ENCODE measurements at places on chromosomes 2 and 18.

GRCh38 chr2:128282976-128283810 is 35.5 kb downstream of the HS6ST1 start:
- no peak for DNase-seq

DNA sequence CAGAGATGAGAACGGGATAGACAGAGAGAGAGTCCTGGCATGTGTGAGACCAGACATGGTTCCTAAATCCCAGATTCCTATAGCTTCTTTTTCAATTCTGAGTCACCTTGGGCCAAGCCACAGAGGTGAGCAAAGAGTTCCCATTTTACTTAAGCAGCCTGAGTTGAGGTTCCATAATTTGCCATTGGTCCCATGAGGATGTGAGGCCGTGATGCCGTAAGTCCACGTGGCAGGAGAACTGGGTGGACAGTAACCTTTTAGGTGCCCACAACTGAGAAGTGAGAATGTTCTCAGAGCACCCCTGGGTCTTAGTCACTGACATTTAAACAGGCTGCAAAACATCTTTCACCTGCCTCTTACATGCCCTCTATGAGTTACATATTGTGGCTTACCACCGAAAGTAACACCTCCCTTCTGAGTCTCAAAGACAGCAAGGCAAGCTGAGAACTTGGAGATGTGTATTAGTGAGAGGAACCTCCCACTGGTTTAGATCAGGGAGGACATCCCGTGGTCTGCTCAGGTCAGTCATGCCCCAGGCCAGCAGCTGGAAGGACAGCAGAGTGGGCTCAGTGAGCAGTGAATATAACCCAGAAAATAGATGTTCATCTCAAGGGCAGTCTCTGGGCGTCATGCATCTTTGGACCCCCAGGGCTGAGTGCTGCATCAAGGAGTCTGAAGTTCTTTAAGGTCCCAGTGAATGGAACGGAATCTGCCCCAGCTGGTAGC is 127.9 kb upstream of the LGALSL start:
- no peak for DNase-seq

GRCh38 chr18:33184958-33185357 is 255.6 kb downstream of the CCDC178 start:
- DNase-seq: no peak

DNA sequence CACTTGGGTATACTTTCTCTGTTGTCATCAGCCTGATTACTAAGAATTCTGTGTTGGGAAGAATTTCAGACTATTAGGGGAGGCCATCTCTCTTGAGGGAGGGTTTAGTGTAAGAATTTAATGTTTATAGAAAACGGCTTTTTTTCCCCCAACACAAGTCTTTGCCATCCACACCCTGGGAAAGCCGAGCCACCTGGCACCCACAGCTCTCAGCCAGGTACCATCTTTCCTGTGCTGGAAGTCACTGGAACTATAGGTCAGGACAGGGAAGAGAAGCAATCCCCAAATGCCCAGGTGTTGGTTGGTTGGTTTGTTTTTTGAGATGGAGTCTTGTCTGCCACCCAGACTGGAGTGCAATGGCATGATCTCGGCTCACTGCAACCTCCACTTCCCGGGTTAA is 155.1 kb downstream of the SMAD7 start:
- no peak for DNase-seq

DNA sequence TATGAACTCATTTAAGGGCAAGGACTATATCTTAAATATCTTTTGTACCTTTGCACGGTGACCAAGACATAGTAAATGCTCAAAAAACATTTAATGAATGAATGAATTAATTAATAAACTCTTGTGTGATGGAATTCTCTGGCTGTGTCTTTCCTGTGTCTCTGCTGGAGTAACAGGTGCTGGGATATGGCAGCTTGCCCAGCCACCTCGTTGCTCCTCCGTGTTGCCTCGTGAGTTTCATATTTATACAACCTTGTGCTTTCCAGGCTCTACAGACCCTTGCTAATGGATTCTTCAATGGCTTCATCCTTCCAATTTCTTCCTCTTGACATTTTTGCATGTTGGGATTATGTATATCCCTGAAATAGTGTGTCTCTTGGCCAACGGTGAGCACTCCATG is 30.4 kb downstream of the CTAGE1 start:
- no peak for DNase-seq

- DNase-seq: peak; percentile 3
These were observed 54.0 kb downstream of the IL1RL2 start for GRCh38 chr2:102240640-102241370.

- no peak for DNase-seq
These were observed 916 bp upstream of the PDCD1 start for GRCh38 chr2:241859436-241860183.

DNA sequence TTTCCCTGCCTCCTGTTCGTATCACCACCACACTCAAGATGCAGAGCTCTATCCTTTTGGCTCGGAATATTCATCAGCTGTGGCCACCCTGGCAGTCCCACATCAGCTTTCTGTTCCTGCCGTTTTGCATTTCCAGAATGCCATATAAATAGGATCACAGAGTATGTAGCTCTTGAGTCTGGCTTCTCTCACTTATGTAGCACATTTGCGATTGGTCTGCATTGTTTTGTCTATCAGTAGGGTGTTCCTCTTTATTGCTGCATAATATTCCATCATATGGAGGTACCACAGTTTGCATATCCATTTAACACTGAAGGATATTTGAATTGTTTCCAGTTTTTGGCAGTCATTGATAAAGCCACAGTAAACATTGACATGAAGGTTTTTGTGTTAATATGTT is 104.6 kb downstream of the SH3RF3 start:
- no peak for DNase-seq

- DNase-seq: no peak
These were observed 483.2 kb downstream of the METTL4 start for GRCh38 chr18:2087877-2088673.

- no peak for DNase-seq
These were observed 100.8 kb upstream of the CNGA3 start for GRCh38 chr2:98245491-98245890.

DNA sequence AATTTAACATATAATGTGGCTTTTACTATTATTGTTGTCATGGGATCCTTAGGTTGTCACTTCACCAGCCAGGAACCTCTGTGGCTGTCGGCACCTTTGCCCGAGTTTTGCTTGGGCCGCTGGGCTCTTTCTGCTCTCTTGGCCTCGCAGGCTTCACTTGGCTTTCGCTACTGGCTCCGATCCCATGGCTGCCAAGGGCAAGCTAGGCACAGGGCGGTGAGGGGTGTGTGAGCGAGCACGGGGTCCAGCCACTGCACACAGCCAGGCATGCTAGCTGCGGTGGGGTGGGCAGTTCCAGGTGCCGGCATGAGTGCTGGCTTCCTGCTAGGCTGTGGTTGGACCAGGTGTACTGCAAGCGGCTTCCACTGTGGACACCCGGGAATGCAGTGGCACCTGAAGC is 23.4 kb upstream of the RAPGEF4 start:
- DNase-seq: no peak

Data from NCI-H187 (cell line).